ENCODE measurements at places on chromosomes 12 and 14.
A peak's percentile ranks its signal among the peaks of the same experiment; 100 is the strongest.

GRCh38 chr12:6057700-6058099 is 66.8 kb downstream of the VWF start:
- no peak for DNase-seq

GRCh38 chr14:77066578-77067172 is 31.4 kb upstream of the CIPC start:
- DNase-seq, result no peak

- DNase-seq, result no peak
Measured at GRCh38 chr12:78293059-78293686, 462.5 kb downstream of the NAV3 start.

GRCh38 chr12:88893801-88894200 is 313.5 kb upstream of the KITLG start:
- DNase-seq, result no peak

- DNase-seq, result no peak
Measured at GRCh38 chr12:14396071-14396470, 30.6 kb downstream of the ATF7IP start.

GRCh38 chr12:124914392-124915238 is at the start of gene UBC:
TSS of gene UBC (minus strand) at chr12:124914650. CDS start at chr12:124913771, 879 bp downstream.
- DNase-seq, result no peak

- DNase-seq, result no peak
Measured at GRCh38 chr14:100532906-100533655, 54.1 kb downstream of the BEGAIN start.

DNA sequence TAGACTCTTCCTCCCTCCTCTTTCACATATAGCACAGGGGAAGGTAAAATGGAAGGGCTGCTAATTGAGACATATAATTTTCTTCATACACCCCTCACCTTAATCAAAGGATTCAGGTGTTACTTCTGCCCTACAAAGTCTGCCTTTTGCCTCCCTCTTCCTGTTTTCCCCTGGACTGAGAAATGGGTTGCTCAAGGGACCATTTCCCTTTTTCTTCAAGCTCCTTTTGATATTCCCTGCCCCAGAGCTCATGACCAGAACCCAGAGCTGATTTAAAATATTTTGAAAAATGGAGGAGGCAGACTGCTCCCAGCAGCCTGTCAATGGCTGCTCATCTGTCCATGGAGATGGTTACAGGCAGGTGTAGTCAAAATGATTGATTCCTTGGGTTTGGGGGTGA is 6.3 kb upstream of the PIP4K2C start:
- no peak for DNase-seq

- DNase-seq, result no peak
Measured at GRCh38 chr12:99627459-99627858, 20.1 kb upstream of the GARIN6 start.

- no peak for DNase-seq
Measured at GRCh38 chr12:55850401-55850800, 7.7 kb upstream of the MMP19 start.

DNA sequence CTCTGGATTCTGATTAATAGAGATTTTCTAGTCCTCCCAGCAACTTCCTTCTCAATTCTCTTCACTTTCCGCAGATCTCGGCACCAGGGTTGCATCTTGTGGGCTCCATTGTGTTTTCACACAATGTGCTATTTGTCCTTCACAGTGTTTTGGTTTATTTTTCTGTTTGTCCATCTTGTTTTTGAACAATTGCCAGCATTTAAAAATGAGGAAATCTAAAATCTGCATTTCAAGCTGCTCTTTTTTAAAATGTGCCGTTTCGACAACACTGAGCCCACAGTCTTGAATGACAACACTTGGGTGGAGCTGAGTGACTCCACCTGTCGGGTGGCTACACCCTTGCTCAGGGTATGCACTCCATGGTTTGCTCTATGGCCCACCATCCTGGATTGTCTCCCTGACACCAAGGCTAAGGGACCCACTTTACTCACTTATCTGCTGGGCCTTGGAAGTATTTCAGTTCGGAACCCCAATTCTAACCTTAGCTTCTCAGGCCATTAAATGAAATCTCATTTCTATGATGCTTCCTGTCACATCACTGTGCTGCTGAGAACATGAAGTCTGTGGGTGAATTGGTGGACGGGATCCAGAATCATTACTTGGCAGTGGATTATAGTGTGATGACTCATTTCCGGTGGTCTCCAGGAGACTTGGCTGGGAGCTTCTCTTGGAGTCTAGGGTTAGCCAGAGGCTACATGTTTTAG is 3.4 kb upstream of the MYRFL start:
- DNase-seq, result peak; percentile 41

DNA sequence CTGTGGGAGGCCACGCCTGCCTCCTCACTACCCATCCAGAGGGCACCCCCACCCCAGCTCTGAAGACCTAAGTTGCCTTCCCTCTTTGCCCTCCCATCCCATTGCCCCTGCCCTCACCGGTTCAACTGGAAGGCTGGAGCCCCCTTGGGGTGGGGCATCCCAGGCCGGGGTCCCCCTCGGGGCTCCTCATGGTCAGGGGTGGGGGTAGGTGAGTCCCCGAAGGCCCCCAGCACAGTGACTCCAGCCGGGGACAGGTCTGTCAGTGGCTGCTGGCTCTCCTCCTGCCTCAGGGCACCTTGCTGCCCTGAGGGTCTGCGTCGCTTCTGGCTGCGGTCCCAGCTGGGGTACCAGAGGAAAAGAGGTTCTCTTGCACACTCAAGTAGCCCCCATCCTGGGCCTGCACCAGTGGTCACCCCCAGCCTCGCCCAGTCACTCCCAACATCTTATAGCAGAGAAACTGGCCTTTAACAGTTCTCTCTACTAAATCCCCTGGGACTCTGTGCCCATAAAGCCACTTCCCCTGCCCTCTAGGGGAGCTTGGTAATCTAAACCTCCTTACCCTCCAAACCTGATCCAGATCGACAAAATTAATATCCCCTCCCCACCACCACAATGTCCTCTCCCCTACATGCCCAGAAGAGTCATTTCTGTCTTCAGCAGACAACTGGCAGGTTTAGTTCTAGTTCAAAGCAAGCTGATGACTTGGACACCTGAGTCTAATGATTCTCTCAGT is 5.1 kb downstream of the PIANP start:
- DNase-seq, result no peak

- DNase-seq, result no peak
Measured at GRCh38 chr14:101104485-101104884, 201.0 kb upstream of the RTL1 start.

DNA sequence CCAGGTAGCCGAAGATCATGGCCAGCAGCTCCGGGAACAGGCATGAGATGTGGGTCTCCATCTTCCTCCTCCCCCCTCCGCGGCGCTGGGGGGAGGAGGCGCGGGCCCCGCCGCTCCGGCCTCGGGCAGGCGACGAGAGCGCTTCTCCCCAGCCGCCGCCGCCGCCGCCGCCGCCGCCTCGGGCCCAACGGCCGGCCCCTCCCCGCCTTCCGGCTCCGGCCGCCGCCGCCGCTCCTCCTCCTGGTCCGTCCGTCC is 448 bp downstream of the FBXL14 start:
- DNase-seq, result no peak

GRCh38 chr12:113333877-113334785 is 778 bp downstream of the SLC8B1 start:
- DNase-seq, result no peak

GRCh38 chr12:70467918-70468733 is 102.0 kb downstream of the KCNMB4 start:
- DNase-seq, result no peak

DNA sequence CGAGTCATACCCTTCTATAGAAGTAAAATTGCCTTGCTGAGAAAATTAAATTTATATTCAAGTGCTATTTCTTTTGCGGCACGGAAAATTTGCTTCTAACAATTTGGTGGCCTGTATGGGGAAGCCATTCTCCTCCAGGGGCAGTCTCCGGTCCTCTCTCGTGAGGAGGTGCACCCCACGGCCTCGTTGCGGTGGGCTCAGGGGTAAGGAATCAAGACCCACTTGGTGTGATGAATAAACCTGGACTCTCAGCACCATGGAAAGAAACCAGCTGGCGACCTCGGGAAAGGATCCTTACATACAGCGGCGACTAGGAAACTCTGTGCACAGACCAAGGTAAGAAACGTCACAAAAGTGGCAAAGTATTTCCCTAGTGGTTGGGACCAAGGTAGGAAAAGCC is 252.9 kb downstream of the DPY19L2 start:
- no peak for DNase-seq

DNA sequence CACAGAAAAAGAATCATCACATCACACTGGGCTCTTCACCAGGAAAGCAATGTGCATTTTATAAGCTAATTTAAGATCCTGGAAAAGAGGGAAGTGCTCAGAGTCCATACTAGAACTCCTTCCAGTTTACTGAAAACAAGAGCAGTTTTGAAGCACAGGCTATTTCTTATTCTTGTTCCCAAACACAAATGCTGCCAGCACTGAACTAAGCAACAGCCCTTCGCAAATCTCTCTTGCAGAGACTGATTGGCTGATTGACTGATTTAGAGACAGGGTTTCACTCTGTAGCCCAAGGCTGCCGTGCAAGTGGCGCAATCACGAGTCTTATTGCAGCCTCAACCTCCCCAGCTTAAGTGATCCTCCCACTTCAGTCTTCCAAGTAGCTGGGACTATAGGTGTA is 44.8 kb downstream of the BCL2L14 start:
- no peak for DNase-seq

DNA sequence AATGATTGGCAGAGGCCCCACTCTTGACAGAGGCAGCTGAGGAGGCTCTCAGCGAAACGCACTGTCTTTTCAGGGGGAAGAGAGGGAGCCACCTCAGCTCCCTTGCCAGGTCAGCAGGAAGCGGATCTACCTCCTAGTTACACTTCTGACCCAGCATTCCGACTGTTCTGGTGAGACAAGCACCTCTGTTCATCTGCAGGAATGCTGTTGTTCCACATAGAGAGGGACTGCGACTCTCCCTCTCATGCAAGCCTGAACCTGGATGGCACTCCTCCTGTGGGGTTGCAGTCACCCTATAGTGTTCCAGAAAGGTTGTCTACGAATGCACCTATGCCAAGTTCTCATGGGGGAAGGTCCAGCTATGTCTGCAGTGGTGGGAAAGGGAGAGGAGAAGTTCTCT is 37.1 kb upstream of the AEBP2 start:
- no peak for DNase-seq

DNA sequence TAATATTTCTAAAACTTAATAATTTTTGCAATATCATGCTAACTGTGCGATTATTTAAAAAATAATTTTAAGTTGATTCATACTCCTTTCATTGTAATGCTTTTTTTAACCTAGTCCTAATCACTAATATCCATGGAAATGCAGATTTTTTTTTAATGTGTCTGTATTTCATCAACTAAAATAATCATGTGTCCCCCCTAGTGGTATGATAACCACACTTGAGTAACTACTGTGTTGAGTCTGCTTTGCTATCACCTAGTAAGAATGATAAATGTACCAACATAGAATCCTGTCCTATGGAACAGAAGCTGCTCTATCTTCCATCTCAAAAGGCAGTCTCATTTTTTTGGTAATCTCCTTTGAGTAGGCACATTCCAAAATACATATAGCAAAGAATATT is 19.1 kb upstream of the SYNE2 start:
- no peak for DNase-seq
